ENCODE measurements at places on chromosomes 12 and 14.

- no peak for DNase-seq
Measured at GRCh38 chr14:63986789-63987533, 134.2 kb downstream of the SYNE2 start.

GRCh38 chr14:101491841-101492240 lies 69.5 kb upstream of the DIO3 start:
- DNase-seq = no peak

- no peak for DNase-seq
Measured at GRCh38 chr14:67228325-67228984, 12.8 kb upstream of the PALS1 start.

- no peak for DNase-seq
Measured at GRCh38 chr14:46136456-46136855, 515.1 kb downstream of the RPL10L start.

DNA sequence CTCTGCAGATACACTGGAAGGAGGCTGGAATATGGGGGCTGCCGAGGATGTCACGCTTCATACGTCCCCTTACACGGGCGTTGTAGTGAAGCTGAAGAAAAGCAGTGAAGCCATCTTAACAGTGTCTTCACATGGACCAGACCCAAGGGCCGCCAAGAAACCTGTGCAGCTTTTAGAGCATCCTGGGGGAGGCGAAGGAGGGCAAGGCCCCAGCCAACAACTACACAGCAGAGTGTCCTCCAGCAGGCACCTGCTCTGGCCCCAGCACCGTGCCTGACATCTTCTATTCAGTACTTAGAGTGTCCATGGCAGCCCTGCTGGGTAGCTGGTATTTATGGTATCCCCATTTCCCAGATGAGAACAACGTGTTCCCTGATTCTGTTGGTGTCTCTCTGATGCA lies 48.9 kb upstream of the RIN3 start:
- DNase-seq = no peak

GRCh38 chr12:49870501-49871262 lies 27.8 kb upstream of the BCDIN3D start:
- DNase-seq = no peak

- DNase-seq = no peak
Measured at GRCh38 chr12:12115514-12115913, 44.8 kb downstream of the BCL2L14 start.

DNA sequence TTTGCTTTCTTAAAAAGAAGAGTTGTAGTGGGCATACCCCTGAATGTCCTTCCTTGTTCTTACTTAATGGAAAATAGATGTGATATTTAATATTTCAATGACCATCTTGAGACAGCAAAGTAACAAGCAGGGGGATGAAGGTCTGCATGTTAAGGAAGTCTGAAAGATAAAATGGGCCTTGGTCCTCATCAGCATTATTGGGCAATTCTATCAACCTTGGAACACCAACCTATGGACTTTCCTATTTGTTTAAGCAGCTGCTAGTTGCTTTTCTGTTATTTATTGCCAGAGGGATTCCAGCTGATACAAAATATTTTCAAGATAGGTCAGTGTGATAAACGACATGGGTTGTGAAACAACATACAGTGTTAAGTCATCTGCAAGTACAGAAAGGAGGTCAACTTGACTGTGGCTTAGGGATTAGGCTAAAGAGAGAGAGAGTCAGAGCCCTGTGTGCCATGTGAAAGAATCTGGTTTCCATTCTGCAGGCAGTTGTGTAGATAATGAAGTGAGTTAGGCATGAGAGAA lies 16.4 kb upstream of the A2M start:
- DNase-seq = no peak

- peak; percentile 59 for DNase-seq
Measured at GRCh38 chr12:8697120-8697475, 693 bp upstream of the RIMKLB start.

Measured in DMS79 treated with DMSO at 0.1 percent for 48 hours (cell line).